ENCODE measurements at places on chromosomes 1 and 21.

DNA sequence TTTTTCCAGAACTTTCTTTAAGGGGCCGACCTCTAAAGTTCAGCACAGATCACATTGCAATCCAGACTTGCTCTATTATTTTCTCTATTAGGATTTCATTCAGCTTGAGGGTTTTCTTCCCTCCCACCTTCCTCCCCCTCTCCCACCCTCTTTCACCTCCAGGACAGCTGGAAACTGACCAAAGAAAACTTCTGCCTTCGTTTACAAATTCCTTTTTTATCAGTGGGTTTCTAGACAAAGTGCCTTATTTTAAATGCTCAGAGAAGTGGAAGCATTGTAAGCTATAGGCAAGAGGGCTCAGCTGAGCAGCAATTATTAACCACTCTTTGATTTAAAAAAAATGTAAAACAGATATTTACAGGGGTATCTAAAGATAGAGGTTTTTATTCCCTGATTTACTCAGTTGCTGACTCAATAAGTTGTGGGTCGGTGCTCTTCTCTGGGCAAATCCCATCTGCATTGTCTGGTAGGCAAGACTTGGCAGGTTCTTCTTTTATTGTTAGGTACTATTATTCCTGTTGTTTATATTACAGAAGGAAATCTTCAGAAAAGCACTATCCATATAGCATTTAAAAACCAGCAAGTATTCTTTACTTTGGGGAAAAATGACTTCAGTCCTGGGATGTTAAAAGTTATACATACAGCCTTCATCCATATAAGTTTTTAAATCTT is 277.0 kb upstream of the C1orf105 start:
- DNase-seq, result no peak

- no peak for DNase-seq
Observed at GRCh38 chr1:237852342-237852741, 38.4 kb downstream of the ZP4 start.

DNA sequence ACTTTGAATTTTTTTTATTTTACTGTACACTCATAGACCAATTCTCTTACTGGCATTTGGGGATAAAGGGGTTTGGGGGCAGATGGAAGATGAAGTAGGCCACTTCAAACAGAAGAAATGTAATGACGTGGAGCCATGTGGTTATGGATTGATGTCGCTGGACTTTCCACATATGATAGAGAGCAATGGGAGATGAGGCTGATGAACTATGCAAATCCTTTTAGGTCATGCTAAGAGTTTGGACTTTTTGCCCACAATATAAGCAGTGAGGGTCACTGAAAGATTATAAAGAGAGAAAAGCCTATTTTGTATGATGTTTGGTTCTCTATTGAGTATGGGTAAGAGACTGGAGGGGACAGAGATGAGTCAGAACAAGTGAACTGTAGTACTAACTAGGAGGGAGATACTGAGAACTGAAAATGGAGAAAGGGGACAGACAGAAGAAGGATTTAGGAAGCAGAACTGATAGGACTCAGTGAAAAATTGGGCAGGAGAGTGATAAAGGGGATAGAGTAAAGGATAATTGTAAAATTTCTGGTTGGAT is 9.2 kb downstream of the C1orf21 start:
- no peak for DNase-seq

DNA sequence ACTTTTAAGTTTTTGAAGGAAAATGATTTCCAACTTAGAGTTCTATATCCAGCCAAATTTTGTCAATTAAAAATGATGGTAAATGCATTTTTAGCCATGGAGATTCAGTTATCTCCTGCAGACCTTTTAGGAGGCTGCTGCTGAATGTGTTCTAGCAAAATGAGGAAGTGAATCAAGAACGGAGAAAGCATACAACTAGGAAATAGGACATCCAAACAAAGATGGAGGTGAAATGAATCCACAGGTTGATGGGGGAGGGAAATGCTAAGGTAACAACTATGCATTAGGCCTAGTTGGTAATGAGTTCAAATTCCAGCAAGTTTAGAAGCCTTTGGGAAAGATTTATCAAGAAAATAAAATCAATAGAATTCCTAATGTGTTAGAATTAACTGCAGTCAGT is 80.5 kb downstream of the FNBP1L start:
- no peak for DNase-seq

DNA sequence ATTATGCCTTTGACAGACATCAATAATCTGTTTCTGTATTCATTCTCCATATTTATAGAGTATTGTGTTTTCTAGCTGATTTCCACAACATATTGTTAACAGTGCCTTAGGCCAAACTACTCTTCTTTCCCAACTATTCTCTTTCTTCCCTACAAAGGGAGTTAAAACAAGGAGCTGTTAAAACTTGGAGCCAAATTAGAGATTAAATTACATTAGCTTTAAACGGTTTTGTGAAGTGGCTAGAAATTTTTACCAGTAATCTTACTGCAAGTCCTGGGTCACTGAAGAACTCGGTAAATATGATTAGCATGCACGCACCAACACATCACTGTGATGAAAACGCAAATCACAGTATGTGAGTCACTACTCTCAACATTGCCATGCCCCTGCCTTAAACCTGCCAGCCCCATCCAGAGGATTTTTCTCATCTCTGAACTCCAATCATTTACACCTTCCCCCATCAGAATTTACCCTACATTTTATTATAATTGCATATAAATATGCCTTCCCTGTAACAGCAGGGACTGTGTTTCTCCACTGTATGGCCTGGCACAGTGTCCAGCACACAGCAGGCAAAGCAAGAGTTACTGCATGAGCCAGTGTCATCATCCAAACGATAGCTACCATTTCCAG is 1.5 kb upstream of the PRDX6 start:
- no peak for DNase-seq

- DNase-seq, result no peak
Observed at GRCh38 chr1:27496604-27497155, 6.7 kb upstream of the WASF2 start.

All from stimulated activated CD8-positive, alpha-beta memory T cell treated with anti-CD3 and anti-CD28 coated beads, Interleukin-15, amount 100 ng/mL, for 1 hour (primary cell).